ENCODE measurements at places on chromosomes 13 and 19. TPM values are rescaled to one million over a fixed set of nuclear protein-coding genes. Genes with fewer than 3 reads are reported as not detected.

- no peak for DNase-seq
Measured at GRCh38 chr13:91574766-91575165, 176.3 kb downstream of the GPC5 start.

The ZNF543 gene
- 5.6 TPM for total RNA-seq

The POU2F2 gene
- total RNA-seq: 2.8 TPM

DNA sequence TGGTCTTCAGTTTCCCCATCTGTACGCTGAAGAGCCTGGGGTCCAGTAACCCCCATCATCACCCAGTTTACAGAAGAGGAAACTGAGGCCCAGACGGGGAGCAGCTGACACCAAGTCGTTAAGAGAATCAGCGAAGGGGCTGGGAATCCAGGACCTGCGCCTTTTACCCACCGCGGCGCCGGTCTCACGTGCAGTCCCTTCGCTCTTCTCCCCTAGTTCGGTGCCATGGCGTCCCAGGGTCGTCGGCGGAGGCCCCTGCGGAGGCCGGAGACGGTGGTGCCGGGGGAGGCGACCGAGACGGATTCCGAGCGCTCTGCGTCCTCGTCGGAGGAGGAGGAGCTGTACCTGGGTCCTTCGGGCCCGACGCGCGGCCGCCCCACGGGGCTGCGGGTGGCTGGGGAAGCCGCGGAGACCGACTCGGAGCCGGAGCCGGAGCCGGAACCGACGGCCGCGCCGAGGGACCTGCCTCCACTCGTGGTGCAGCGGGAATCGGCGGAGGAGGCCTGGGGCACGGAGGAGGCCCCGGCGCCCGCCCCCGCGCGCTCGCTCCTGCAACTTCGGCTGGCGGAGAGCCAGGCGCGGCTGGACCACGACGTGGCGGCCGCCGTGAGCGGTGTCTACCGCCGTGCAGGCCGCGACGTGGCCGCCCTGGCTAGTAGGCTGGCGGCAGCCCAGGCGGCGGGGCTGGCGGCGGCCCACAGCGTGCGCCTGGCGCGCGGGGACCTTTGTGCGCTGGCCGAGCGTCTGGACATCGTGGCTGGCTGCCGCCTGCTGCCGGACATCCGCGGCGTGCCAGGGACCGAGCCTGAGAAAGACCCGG lies 698 bp downstream of the BLOC1S3 start:
- no peak for DNase-seq

DNA sequence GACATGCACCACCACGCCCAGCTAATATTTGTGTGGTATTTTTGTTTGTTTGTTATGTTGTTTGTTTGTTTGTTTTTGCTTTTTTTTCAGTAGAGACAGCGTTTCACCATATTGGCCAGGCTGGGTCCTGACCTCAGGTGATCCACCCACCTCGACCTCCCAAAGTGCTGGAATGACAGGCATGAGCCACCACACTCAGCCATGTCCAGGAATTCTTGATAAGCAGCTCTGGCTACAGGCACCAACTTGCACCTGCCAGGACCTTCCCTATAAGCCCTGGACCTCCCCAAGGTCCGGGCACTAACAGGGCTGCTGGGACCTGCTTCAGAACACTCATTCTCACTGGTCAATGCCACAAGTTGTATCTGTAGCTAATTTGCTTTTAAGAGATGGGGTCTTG lies 48.7 kb downstream of the TINCR start:
- DNase-seq: no peak

The LILRA6 gene
- total RNA-seq: 1.1 TPM

- DNase-seq: peak; percentile 44
Measured at GRCh38 chr19:43768273-43769050, 12.3 kb downstream of the KCNN4 start.

Data from Peyer's patch (tissue), 4 donors.